ENCODE measurements at places on chromosomes 5 and 9. TPM values are rescaled to one million over a fixed set of nuclear protein-coding genes. Genes with fewer than 3 reads are reported as not detected.

Gene NR2F1
- 1.6 TPM for total RNA-seq

DNA sequence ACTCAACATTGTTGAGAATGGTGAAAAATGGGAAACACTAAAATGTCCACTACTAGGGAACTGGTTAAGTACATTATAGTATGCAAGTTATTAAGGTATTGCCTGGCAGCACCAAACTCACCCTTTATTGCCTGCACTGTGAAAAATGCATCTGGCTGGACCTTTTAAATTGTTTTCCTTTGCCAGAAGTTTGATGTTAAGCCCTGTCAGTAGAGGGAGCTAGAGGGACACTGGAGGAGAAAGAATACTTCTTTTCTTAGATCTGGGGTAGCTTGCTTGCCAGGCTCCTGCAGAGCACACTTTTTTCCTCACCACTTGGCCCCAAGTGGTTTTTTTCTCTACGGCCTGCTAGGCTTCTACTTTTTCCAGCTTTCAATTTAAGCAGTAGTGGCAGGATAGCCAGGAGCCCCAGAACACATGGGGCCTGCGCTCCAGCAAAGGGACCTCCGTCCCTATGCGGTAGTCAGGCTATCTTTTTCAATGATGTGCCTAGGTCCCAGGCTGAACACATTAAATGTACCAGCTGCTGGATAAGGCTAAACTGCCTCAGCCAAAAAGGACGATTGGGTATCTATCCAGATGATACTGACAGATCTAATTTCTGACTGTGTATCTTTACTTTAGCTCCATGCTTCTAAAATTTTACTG, 8.0 kb upstream of the HABP4 start:
- peak; percentile 17 for DNase-seq

Gene STC2
- total RNA-seq = 310 TPM

GRCh38 chr5:144117412-144117811, 53.0 kb downstream of the YIPF5 start:
- peak; percentile 28 for DNase-seq

- DNase-seq = peak; percentile 85
Measured at GRCh38 chr9:135905380-135906258, 1.7 kb downstream of the CAMSAP1 start.

Gene FSTL4
- not detected for total RNA-seq

DNA sequence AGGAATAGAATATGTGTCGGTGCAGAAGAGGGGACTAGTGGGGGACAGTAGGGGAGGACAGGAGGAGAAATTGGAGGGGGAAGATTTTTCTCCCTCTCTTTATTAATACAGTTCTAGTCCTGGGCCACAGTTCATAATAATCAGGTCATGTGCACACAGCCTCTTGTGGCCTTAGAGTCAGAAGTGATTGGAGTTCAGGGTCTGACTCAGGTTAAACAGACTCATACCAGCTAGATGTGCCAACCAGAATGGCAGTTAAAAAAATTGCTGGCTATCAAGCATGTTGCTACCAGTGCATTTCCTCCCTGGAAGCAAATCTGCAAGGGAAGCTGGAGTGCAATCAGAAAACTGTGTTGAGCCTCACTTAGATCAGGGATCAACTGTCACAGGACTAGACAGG, 132.7 kb upstream of the MAP1B start:
- peak; percentile 77 for DNase-seq

DNA sequence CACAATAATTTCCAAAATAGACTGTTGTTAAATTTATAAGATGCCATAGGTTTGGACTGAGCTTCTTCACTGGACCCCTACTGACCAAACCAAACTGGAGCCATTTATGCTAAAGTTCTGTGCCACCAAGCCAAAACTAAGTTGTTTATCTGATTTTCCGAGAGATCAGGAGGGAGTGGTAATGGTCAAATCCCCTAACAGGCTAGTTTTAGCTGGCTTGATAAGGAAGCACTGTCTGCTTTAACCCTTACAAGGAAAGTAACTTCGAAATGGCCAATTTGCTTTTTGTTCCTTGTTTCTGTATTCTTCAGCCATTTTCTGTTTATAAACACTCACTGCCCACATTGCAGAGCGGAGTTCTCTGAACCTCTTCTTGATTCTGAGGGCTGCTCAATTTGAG, 246.8 kb upstream of the TUT7 start:
- DNase-seq = no peak

DNA sequence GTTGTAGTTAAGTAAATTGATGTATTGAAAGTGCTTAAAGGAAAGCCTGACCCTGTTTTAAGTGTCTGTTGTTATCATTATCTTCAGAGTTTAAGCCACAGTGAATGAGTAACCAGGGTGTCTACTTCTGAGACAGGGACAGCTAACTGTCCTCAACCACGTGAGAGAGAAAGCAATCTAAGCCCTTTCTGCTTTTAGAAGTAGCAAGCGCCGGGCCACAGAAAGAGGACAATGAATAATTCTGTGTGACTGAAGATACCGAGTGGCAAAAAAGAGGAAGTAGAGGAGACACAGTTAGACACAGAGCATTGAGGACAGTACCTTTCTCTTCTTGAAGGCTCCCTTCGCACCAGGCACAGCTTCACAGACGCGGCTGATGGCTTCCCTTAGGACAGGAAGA, 86.3 kb downstream of the S1PR3 start:
- DNase-seq = no peak

Gene ESM1
- not detected for total RNA-seq

GRCh38 chr9:126599047-126599650, 14.6 kb upstream of the LMX1B start:
- no peak for DNase-seq

DNA sequence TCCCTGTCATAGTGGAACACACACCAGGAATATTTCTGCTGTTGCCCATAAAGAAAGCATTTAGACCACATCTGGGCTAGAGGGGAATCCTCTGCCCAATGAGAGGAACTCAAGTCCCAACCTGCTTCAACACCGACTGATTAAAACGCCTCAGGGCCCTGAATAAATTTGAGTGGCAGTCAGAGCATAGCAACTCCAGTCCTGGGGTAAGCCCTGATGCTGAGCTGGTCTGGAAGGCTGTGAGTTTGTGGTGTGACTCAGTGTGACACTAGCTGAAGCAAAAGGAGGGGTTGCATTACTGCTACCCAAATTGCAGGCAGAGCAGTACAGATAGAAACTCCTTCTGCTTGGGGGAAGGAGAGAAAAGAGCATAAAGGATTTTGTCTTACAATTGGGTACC, 148.3 kb downstream of the PRDM9 start:
- peak; percentile 89 for DNase-seq

Gene PLK2
- total RNA-seq = 259 TPM

DNA sequence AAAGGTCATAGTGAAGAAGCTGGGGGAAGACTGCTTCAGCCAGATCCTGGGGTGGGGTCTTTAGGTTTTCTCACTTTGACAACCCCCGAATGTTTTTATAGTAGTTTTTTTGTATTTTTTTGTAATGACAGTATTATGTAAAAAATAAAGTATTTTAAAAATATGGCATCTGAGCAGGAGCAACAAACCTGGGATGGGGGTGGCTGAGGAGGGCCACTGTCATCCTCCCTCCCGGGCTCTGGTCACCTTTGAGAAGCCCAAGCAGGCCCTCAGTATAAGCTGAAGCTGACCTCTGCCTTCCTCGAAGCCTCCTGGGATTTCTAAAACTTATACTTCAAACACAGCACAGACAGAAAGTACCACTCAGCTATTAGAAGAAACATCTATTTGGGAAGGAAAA, 8.7 kb downstream of the DNAJB5 start:
- DNase-seq = no peak

Gene IL9
- total RNA-seq = not detected

- no peak for DNase-seq
Measured at GRCh38 chr5:166962461-166962860, 1329.0 kb upstream of the WWC1 start.

DNA sequence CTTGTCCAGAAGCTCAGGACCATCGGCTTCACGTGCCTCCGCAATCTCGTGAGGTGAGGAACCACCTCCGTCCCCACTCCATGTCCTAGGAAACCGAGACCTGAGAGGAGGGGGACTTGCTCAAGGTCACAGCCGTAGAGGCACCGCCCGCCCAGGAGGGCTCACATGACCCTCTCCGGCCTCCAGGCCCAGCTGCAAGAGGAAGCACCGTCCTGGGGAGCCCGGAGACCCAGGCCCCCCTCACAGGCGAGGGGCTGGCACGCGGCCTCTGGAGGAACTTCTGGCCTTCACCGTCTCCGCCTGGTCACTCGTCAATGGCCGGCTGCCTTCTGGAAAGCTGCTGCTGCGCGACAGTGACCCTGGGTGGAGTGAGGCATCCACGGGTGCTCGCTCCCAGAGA, 24.2 kb downstream of the FAM78A start:
- no peak for DNase-seq

- DNase-seq = no peak
Measured at GRCh38 chr9:10835791-10836463, 223.1 kb upstream of the PTPRD start.

Gene CDH18
- under 0.01 TPM for total RNA-seq

- DNase-seq = no peak
Measured at GRCh38 chr9:98330831-98331230, 75.4 kb upstream of the TBC1D2 start.

- DNase-seq = peak; percentile 72
Measured at GRCh38 chr5:148014276-148014675, 49.5 kb upstream of the SPINK5 start.

- DNase-seq = no peak
Measured at GRCh38 chr5:132266031-132266835, 8.7 kb downstream of the PDLIM4 start.

GRCh38 chr5:56525113-56525512, 290.2 kb upstream of the MAP3K1 start:
- DNase-seq = peak; percentile 88

DNA sequence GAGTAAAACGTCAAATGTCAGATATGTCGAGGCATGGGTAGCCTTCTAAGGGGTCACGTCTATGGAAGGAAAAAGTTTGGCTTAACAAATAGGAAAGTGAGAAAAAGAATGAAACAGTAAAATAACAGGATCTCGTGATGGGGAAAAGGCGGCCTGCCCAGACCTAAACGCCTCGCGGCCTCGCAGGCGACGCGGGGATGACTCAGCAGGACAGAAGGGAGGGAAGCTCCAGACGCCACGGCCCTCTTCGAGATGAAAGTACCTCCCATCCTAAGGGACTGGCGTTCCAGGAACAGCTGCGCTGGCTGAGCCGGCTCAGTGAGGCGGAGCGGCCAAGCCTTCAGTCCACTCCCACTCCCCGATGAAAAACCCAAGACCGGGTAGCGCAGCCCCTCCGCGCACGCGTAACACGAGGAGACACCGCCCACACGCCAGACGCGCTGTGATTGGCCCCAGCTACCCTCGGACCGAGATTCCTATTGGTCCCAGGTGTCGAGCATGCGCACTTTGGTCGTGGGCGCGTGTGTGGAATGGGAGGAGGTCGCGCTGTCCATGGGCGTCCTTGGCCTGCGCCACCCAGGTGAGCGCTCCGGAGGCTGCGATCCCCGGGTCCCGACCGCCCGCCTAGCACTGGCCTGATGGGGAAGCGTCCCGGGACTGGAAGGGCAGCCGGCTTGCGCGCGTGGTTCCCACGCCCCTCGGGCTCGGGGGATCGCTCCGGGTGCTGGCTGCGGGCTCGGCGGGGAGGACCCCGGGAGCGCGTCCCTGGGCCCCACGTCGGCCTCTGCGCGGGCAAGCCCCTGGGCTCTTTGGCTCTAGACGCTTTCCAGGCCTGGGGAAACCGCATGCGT, 588.5 kb downstream of the MTRR start:
- DNase-seq = peak; percentile 94

GRCh38 chr5:105752801-105753200, 1917.9 kb downstream of the EFNA5 start:
- no peak for DNase-seq

DNA sequence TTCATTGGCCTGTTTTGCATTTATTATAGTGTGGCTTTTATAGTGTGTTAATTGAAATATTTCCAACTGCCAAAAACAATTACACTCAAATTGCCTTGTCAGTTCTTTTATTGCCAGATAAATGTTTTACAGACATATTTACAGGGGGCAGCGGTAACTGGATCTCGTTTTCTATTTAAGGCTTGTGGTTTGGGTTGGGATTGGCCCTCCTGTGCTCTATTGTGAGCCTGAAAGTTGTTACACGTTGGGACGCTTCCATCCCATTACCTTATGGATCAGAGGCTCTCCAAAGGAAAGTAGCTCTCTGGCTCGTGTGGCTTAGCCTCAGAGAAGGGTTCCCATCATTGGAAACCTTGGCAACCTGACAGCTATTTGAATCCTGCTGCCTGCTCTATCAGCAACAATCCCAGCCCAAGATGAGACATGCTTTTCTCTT, 20.8 kb downstream of the DNAI1 start:
- no peak for DNase-seq

DNA sequence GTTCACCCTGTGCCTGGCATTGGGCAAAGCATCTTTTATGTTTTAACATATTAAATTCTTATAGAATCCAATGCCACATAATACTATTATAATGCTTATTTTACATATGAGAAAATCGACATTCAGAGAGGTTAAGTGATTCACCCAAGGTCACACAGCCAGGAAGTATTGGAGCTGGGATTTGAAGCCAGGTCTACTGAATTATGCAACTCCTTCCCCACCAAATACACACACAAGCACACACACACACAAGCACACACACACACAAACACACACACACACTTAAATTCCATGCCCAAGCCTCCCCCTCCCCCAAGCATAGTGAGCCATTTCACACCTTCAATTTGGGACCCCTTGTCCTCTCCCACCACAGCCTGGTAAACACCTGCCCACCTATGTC, 37.4 kb downstream of the UBE2QL1 start:
- DNase-seq = no peak

DNA sequence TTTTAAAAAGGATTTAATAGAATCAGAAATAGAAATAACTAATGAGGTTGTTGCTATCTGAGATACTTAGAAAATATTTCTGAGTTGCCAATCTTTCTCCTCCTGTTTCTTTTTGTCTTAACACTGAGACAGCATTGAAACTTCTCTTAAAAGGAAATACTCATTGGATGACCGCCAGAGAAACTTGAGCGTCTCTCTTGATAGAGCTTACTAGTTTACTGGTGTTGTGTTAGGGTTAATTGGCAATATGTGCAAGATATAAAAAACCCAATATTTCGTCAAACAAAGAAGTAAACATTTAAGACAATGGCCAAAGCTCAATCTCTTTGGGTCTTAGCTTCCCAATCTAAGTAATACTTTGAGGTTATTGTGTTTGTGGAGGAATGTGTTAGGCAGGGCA, 176.4 kb upstream of the CHD1 start:
- no peak for DNase-seq

GRCh38 chr5:79464695-79465332, 49.1 kb downstream of the HOMER1 start:
- peak; percentile 39 for DNase-seq

GRCh38 chr5:170571875-170572852, 68.3 kb downstream of the KCNIP1 start:
- peak; percentile 45 for DNase-seq

Gene CDC20B
- not detected for total RNA-seq

GRCh38 chr9:137025517-137025966, 2.5 kb downstream of the ABCA2 start:
- peak; percentile 44 for DNase-seq

Gene EDIL3
- total RNA-seq = 0.26 TPM

DNA sequence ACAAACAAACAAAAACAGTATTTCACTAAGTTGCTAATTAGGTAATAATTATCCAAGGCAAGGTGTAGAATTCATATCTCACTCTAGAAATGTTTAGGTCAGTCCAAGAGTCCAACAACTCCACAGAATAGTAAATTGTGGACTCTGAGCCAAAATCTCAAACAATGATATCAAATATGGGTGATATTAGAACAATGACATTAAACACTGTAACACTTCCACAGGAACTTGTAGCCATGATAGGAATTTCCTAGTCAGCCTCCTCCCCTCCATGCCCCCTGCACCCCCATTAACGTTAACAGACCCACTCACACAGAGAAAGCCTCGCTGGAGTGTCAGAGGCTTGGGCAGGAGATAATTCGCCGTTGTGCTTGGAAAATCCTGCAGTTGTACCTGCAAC, 305.0 kb upstream of the PIK3R1 start:
- no peak for DNase-seq

GRCh38 chr9:117929868-117930267, 225.7 kb downstream of the TLR4 start:
- DNase-seq = no peak

Data from bronchial epithelial cell (primary cell).